H4 (cell line): ENCODE measurements at places on chromosomes 13 and 19.

DNA sequence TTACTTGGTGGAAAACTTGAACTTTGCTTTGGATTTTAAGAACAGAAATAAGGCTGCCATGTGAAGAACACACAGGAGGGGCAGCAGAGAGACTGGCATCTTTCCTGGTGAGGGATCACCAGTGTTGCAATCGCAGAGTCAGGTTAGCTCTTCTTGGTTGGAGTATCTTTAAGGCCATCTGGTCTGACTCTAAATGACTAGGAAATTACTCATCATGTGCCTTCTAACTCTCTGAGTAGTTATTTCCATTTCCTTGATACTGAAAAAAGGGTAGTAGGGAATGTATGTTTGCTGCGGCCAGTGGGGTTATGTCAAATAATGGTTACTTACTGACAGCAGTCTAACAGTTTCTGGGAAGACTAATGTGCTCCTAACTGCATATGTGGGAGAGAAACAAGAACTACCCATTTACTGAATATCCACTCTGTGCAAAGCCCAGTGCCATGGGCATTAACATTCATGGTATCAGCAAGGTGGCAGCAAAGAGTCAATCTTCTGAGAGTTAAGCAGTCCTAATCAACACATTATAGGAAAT, 122.1 kb downstream of the COG6 start:
- peak; percentile 70 for DNase-seq

GRCh38 chr13:48511621-48512230, 21.2 kb downstream of the RCBTB2 start:
- DNase-seq: no peak

- DNase-seq: no peak
These were observed 8.1 kb downstream of the ANO8 start for GRCh38 chr19:17326595-17326966.

- DNase-seq: no peak
These were observed 94.2 kb downstream of the CDADC1 start for GRCh38 chr13:49341941-49342340.

- no peak for DNase-seq
These were observed 145.3 kb downstream of the POSTN start for GRCh38 chr13:37453246-37453645.

DNA sequence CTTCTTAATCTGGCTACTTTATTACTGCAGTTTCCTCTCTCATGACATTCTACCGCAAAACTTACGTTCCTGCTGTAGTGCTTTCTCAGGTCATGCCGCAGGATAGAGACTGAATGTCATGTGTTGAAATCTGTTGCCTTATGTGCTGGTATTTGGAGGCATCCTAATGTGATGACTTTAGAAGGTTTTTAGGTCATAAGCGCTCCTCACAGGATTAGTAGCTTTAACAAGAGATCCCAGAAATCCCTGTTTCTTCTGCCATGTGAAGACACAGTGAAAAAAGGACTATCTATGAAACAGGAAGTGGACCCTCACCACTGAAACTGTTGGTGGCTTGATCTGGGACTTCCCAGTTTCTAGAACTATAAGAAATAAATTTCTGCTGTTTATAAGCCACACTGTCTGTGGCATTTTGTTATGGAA, 209.3 kb downstream of the LACC1 start:
- no peak for DNase-seq

DNA sequence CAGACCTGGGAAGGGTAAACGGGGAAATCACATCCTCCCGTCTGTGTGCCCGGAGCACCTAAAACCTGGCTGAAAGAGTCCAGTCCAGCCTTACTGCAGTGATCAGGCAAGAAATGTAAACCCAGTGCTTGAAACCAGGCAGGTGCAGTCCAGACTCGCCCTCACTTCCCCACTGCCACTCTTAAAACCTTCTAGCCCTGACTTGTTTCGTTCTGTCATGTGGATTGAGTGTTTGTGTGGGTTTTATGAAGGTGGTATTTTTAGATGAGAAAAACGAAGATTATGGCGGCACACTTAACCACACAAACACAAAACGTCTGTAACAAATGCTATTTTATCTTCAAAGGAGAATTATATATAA, 839 bp upstream of the CKAP2 start:
- no peak for DNase-seq

- DNase-seq: no peak
These were observed 43.9 kb downstream of the ZNF506 start for GRCh38 chr19:19777692-19778091.

DNA sequence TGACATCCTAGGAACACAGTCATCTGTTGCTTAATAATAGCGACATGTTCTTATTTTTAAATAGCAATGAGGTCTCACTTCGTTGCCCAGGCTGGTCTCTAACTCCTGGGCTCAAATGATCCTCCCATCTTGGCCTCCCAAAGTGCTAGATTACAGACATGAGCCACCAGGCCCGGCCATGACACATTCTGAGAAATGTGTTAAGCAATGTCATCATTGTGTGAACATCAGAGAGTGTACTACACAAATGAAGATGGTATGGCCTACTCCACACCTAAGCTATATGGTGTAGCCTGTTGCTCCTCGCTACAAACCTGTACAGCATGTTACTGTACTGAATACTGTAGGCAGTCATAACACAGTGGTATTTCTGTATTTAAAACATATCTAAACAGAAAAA, 24.6 kb upstream of the GARRE1 start:
- DNase-seq: no peak

- no peak for DNase-seq
These were observed 10.9 kb downstream of the C13orf46 start for GRCh38 chr13:113962975-113963374.

DNA sequence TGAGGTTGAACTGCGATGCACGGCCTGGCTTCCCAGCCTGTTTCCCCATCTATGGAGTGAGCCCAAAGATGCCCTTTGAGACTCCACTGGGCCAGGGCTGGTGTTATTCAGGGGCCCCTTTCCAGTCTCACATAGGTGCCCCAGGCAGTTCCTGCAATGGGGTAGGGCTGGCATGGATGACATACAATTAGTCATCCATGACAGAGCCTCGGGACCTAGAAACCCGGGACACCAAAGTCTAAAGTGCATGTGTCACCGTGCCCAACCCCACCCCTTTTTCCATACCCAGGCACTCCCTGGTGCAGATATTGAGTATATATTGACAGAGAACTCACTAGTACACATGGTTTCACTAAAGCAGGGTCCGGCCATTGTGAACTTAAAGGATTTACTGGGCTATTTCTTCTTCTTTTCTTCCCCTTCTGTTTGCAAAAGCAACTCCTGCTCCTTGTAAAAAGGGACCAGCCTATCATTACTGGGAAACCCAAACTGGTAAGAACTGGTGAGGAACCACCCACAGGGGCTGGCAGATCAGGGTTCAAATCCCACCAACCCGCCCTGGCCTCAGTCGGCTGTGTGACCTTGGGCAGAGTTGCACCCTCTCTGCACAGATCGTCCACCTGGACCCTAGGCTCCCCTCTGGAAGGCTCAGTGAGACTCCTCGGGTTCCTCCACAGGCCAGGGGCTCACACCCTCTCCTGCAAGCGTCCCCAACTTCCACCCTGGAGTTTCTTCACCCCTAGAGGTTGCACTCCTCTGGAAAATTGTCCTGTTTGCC, 2.7 kb downstream of the B3GNT3 start:
- peak; percentile 56 for DNase-seq

GRCh38 chr13:24207841-24208667, 47.5 kb downstream of the SPATA13 start:
- DNase-seq: peak; percentile 29

- DNase-seq: no peak
These were observed 17.8 kb downstream of the POP4 start for GRCh38 chr19:29623726-29624488.

GRCh38 chr13:112131713-112132113, 64.8 kb downstream of the SOX1 start:
- DNase-seq: no peak

DNA sequence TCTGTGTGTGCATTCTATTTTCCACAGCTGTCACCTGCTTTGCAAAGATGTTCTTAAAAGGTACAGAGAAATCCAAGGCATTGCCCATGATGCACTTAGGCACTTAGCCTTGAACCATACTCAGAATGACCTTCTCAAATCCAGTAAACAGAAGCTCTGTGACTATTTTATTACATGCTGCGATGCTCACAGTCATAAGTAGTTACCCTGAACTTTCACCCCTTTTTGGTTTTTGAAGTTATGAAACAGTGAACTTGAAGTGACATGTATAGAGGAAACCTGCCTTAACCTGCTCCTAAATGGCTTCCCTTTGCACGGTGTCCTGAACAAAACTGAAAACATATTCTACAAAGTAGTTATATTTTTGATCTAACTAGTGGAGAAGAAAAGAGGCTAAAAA, 100.4 kb downstream of the SLC10A2 start:
- no peak for DNase-seq

- DNase-seq: no peak
These were observed 12.7 kb downstream of the FOXO1 start for GRCh38 chr13:40653527-40654318.

DNA sequence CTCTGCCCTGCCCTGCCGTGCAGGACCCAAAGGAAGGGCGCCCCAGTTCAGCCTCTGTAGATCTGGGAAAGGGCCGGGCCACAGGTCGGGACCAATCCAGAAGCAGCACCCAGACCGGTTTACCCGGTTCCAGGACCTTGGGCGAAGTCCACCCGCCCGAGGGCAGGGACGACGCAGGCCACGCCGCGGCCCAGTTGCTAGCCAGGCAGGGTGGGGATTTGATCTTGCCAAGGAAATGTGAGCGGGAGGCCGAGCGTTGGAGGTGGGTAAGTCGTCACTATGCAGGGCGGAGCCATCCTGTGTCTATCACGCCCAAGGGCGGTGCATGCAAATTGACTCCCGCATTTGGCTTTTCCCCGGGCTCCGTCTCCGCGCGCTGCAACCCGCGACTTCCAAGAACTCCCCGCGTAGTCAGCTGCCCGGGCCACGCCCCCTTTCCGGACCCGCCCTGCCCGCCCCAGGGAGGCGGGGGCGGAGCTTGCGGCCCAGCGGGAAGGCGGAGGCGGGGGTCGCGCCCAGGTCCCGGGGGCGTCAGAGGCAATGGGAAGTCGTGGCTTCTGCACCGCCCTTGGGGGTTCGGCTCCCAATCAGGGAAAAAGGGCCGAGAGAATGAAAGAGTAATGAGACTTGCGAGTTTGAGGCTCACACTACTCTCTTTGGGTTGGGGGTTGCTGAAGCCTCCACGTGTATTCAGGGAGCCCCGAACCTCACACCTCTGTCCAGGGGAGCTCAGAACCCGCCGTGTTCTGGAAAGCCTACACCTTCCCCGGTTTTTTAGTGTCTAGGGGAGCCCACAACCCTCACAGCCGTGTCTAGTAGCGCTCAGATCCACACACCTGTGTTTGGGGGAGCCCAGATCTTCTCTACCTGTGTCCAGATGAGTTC, 12.8 kb downstream of the IER2 start:
- peak; percentile 98 for DNase-seq

- no peak for DNase-seq
These were observed 1.3 kb downstream of the PRR22 start for GRCh38 chr19:5782945-5783919.

GRCh38 chr13:78201411-78201810, 282.8 kb upstream of the EDNRB start:
- no peak for DNase-seq

GRCh38 chr13:96181911-96182310, 92.0 kb downstream of the HS6ST3 start:
- no peak for DNase-seq

DNA sequence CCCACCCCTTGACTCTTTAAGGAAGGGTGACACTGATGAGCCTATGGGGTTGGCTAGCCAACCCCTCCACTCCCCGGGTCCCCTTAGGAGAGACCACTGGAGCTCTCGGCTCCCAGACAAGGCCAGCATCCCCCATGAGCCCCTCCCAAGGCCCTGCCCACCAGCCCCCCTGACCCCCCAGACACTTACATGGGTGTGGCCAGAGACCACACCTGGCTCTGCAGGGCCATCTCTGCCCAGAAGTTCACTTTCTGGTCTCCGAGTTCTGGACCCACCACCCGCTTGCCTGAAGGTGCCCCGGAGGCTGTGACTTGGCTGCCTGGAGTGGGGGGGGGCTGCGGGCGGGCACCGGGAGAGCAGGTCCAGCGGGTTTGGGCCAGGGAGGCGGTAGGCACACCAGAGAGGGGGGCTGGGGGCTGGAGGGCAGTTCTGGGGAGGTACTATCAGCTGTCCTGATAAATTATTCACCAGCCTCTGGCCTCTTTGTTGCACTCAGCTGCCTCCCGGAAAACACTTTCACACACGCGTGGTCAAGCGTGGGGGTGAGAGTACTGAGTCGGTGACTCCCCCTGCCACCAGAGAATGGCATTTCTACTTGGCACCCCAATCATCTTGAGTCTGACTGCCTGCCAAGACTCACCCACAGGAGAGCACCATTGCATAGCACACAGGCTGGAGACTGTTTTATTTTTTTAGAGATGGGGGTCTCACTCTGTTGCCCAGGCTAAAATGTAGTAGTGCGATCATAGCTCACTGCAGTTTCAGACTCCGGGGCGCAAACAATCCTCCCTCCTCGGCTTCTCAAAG, at the start of gene PALM3:
Gene PALM3, minus strand, starts transcription at position 326 of the 807 bp plus-strand sequence. Its CDS starts 96 bp downstream, at position 230.
- DNase-seq: no peak

DNA sequence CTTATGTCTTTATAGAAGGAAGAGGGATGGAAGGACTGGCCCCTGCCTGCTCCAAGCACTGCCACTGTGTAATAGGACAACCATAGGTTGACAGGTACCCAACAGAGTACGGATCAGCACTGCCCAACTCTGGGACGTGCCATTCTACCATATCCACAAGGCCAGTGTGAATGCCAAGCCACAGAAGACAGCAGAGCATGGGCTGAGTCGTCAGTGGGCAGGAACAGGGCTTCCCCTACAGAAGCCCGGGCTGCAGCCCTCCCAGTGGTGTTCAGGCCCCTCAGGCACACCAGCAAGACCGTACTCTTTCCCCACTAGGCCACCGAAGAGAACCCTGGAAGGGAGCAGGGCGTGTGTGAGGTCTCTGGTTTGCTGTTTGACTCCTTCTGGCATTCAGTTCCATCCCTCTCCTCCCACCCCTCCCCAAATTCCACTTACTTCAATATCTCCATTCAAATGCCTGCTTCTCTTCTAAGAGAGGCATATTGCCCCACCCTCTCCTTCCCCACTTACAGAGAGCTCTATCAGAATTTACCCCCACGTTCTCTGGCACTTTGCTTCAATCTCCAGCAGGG, 209.4 kb downstream of the FOXO1 start:
- no peak for DNase-seq

DNA sequence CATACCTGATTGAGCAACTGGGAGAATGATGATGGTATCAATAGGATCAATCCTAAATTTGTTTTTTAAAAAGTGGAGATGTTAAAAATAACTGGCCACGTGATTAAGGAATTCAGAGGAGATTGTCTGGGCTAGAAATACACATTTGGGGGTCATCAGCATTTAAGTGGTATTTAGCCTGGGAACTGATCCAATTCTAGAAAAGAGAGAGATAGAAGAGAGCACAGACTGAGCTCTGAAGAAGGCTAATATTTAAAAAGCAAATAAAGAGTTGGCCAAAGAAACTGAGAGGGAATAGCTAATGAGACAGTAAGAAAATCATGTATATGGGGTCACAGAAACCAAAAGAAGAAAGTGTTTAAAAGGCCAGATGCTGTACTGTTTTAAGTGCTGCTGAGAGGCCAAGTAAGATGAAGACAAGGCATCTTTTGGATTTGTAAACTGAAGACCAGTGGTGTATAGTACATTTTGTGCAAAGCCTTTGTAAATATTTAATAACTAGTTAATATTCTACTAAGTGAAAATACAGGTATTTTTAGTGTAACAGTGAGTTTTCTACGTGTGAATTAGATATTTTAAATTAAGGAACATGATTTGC, 40.2 kb downstream of the UBL3 start:
- DNase-seq: no peak

GRCh38 chr13:100600915-100601314, 12.3 kb upstream of the GGACT start:
- DNase-seq: no peak

GRCh38 chr19:46578450-46578849, 22.7 kb upstream of the CALM3 start:
- DNase-seq: no peak
